HT-29 (cell line): ENCODE measurements at places on chromosomes 6 and 20.

DNA sequence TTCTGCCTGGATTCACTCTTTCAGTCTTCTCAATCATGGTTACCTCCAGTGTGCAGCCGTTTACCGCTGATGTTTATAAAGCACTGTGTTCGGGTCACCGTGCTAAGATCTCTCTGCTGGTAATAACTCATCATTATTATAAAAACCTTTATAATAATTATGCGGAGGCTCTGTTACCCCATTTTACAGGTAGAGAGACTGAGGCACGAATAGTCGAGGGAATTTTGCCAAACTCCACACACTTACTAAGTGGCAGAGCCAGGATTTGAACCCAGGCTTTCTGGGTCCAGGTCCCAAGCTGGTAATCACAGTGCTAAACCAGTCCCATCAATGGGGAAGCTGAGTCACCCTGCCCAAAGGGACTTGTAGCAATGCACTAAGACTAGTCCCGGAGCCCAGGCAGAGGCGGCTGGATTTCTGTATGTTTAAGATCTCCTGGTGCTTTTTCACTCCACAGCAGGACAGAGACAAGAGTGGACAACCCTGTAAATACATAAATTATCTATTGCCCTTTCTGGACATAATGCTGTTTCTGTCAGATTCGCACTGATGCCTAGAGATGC is 48.1 kb downstream of the SYNJ2 start:
- DNase-seq = no peak

DNA sequence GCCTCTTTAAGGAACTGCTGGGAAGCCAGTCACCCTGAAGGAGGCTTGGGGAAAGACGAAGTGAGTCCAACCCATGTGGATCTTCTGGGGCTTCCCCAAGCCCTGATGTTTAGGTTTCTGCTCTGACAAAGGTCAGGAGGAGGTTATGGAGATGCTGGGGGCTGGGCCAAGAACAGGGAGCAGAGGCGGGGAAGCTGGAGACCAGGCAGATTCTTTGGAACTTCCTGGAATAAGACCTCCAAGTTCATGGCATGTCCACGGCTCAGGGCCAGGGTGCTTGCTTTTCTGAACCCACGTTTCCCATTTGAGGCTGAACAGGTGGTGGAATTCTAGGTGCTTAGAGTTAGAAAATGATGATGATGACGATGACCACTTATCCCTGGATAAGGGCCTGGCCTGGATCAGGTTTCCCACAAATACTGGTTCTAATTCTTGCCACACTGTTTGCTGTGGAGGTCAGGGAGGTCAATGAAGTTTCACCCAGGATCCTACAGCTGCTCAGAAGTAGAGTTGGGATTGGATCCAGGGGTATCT is 30.0 kb upstream of the TGM2 start:
- no peak for DNase-seq

GRCh38 chr20:44143936-44144335 is 43.1 kb downstream of the JPH2 start:
- DNase-seq = no peak

DNA sequence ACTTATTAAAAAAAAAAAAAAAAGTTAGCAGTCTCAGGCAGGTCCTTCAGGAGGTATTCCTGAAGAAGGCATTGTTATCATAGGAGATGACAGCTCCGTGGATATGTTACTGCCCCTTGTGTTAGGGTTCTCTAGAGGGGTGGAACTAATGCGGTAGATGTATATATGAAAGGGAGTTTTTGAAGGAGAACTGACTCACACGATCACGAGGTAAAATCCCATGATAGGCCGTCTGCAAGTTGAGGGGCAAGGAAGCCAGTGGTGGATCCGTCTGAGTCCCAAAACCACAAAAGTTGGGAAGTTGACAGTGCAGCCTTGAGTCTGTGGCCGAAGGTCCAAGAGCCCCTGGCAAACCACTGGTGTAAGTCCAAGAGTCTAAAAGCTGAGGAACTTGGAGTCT is 103.4 kb downstream of the TULP4 start:
- DNase-seq = no peak

GRCh38 chr20:62494980-62495748 is 19.4 kb upstream of the GATA5 start:
- DNase-seq = peak; percentile 0

GRCh38 chr6:137678451-137678850 is 184.3 kb upstream of the OLIG3 start:
- no peak for DNase-seq

DNA sequence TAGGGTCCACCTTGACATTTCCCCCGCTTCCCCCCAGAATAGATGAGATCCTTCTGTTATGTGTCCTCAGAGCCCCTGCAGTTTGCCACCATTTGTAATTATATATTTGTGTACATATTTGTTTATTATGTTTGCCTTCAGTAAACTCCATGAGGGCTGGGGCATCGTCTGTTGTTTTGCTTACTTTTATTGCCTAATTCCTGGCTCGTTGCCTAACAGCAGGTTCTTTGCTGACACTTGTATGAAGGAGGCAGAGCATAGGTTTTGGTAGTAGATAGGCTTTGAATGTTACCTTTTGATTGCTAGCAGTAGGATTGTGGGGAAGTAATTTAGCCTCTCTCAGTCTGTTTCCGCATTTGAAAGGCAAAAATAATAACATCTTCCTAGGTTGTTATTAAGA is 9.9 kb downstream of the MAP3K4 start:
- no peak for DNase-seq

- peak; percentile 48 for DNase-seq
Observed at GRCh38 chr6:3592371-3592941, 135.6 kb upstream of the SLC22A23 start.

- no peak for DNase-seq
Observed at GRCh38 chr20:51497542-51498467, 44.7 kb downstream of the NFATC2 start.

- DNase-seq = peak; percentile 56
Observed at GRCh38 chr6:31659649-31660380, 763 bp downstream of the C6orf47 start.

- DNase-seq = no peak
Observed at GRCh38 chr6:24797596-24798216, 1.0 kb downstream of the ARMH2 start.

DNA sequence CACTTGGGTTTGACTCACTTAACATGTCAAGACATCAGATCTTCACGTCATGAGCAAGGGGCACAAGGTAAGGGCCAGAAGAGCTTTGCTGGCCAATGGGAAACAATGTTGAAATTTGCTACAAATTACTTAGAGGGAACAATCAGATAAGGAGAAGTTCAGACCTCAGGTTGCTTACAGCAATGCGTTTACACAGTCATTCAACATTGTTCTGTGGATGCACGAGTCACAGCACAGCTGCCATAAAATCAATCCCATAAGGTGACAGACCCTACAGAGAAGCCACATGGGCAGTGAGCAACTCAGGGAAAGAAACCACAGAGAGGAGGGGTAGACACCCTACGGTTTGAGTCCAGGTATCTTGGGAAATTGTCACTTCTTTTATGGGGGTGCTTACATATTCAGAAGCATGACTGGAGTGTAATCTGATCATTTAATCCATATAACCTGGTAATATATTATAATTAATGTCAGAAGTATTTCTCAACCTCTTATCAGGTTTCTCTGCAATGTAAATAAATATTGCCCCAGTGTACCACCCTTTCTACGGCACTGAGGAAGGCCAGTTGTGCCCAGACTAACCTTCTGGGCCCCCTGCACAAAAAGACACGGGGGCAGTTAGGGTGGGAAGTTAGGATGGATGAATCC is 2.3 kb upstream of the SLC22A2 start:
- DNase-seq = no peak

GRCh38 chr20:40638414-40638813 is 50.6 kb downstream of the MAFB start:
- DNase-seq = peak; percentile 12

- DNase-seq = no peak
Observed at GRCh38 chr6:101435038-101435437, 41.5 kb downstream of the GRIK2 start.

- DNase-seq = no peak
Observed at GRCh38 chr20:31833931-31834521, 11.4 kb downstream of the FOXS1 start.

DNA sequence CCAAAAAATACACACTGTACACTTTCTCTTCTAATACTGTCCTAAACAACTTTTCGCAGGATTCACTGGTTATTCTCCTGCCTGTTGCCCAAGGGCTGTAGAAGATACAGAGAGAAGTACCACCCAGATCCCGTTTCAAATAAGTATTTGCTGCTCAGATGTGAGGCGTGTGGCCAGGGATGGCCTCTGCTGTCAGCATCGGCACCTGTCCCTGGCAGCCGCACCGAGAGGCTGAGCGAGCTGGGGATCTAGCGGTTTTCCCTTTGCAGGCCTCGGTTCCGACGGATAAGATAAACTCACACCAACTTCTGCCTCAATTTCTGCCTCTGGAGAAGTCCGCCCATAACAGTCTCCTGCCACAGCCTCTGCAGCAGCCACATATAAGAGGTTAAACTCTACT is 685.2 kb upstream of the AGPAT4 start:
- no peak for DNase-seq

GRCh38 chr6:18265787-18266522 is 1.6 kb upstream of the DEK start:
- DNase-seq = no peak

- DNase-seq = no peak
Observed at GRCh38 chr20:41151134-41151869, 14.0 kb downstream of the PLCG1 start.

GRCh38 chr6:105867277-105867676 is 218.9 kb upstream of the PRDM1 start:
- no peak for DNase-seq

DNA sequence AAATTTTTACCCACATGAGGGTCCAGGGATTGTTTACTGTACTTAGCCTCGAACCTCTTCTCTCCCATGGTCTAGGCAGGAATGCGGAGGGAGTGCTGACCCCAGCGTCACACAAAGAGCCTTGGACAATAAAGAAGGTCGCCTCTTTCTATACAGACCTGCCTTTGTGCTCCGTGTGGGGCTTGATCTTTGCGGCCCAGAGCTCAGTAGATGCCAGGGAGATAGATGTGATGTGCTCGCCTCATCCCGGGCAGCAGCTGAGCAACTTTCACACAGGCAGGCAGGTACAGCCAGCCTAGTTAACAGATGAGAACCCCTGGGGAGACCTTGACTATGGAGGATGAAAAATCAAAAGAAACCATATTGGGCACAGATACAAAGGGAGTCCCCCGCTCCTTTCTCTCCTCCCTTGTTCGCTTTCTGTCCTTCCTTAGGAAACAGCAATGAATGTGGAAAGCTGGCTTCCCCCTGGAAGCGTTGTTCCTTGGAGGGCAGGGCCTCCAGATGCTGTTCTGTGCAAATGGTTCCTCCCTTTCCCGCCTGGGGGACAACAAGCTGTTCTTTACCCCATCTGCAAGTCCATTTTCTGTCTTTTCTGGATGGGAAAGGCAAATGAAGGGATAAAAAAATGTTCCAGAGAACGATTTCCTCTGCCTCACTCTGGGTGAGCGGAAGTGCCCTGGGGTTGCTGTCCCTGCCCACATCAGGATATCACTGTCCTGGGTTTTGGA is 128.3 kb downstream of the OLIG3 start:
- DNase-seq = no peak

DNA sequence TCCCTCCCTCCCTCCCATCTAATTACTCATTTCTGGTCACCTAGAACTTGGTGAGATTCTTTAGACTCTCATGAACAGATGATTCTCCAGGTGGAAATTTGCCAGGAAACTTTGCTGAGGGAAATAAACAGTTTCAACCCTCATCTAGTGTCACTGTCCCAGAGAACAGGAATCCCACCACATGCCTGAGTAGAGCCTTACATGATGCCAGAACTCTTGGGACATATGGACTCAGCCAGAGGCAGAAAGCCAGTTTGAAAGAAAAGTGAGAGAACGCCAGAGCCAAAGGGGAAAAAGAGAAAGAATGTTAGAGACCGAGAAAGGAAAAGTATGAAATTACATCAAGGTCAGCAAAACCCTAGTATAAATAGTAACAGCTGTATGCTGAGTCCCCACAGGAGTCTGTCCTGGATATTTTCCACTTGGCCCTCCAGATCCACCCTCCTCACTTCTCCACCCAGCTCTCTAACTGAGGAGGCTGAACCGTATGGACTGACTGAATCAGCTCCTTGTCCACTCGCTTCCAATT is 127.5 kb upstream of the COL21A1 start:
- DNase-seq = no peak

GRCh38 chr20:43191143-43191542 is 1.4 kb upstream of the PTPRT start:
- no peak for DNase-seq

DNA sequence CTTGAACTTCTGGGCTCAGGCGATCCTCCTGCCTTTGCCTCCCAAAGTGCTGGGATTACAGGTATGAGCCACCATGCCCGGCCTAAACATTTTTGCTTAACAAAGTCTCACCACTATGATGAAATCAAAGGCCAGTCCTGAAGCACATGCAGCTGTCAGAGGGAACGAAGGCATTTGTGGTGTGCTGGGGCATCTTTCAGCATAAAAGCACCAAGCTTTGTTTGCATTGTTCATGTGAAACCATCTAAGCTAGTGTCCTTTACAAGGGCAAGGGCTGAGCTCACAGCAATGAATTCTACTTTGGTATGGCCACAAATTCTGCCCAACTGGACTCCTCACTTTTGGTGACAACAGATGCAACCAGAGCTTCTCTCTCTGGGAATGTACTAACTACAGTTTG is 66.8 kb downstream of the ZFP64 start:
- DNase-seq = no peak

DNA sequence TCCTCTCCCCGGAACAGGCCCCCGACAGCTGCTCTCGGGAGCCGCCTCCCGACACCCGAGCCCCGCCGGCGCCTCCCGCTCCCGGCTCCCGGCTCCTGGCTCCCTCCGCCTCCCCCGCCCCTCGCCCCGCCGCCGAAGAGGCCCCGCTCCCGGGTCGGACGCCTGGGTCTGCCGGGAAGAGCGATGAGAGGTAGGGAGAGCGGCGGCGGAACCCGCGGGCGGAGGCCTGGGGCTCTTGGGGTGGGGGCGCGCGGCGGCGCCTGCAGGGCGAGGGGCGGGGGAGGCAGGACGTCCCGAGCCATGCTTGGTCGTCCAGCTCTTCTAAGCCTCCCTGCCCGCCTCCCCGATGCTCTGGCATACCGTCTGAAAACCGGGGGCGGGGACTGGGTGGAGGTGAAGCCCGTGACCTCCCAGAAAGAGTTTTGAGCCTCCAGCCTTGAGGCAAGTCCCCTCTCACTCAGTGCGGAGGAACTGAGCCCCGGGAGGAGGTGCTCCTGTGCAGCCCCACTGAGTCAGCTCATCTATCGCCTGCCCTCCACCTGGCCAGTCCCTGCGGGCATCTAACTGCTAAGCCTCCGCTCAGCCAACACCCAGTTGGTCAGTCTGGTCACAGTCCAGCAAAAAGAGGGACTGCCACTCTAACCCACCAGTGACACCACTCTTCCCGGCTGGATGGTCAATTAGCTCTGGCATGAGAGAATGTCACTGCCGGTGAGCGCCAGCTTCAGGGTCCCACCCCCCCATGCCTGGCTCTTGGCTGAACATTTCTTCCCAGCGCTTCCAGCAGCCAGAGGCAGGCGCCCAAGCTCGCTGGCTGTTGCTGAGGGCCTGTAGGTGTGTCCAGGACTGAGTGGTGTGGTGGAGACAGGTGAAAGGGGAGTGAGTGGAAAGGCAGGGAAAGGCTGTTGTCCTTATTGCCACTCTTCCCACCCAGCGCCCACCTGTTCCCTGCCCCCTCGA is 482 bp downstream of the DDR1 start:
- DNase-seq = peak; percentile 66

- no peak for DNase-seq
Observed at GRCh38 chr6:112603726-112604125, 256.6 kb downstream of the RFPL4B start.

- no peak for DNase-seq
Observed at GRCh38 chr6:63806573-63806913, 170.9 kb downstream of the PHF3 start.
